ENCODE measurements at places on chromosomes 6 and 20. TPM values are rescaled to one million over a fixed set of nuclear protein-coding genes. Genes with fewer than 3 reads are reported as not detected.

COL21A1 gene
- polyA plus RNA-seq, result 0.54 TPM

FHL5 gene
- 0.22 TPM for polyA plus RNA-seq

ISM1 gene
- polyA plus RNA-seq, result 0.82 TPM

ARMC12 gene
- polyA plus RNA-seq, result 0.43 TPM

SLC26A8 gene
- polyA plus RNA-seq, result 0.03 TPM

GPR6 gene
- polyA plus RNA-seq, result not detected

PRND gene
- polyA plus RNA-seq, result not detected

NKAIN2 gene
- not detected for polyA plus RNA-seq

ZNF335 gene
- 4.1 TPM for polyA plus RNA-seq

RGS17 gene
- 0.06 TPM for polyA plus RNA-seq

PRSS35 gene
- 0.54 TPM for polyA plus RNA-seq

ANKRD60 gene
- not detected for polyA plus RNA-seq

SIRPB2 gene
- 1.5 TPM for polyA plus RNA-seq

MEI4 gene
- 0.42 TPM for polyA plus RNA-seq

VWA7 gene
- polyA plus RNA-seq, result 0.81 TPM

FBXO5 gene
- 1.9 TPM for polyA plus RNA-seq

CCN2 gene
- polyA plus RNA-seq, result 26.9 TPM

SLC22A3 gene
- polyA plus RNA-seq, result 23.5 TPM

CD93 gene
- polyA plus RNA-seq, result 1.5 TPM

HLA-DMB gene
- 2.8 TPM for polyA plus RNA-seq

CTCFL gene
- polyA plus RNA-seq, result 0.08 TPM

SLC25A27 gene
- 5.0 TPM for polyA plus RNA-seq

BEND6 gene
- polyA plus RNA-seq, result 0.03 TPM

PHF20 gene
- 5.1 TPM for polyA plus RNA-seq

C6orf15 gene
- not detected for polyA plus RNA-seq

PACRG gene
- polyA plus RNA-seq, result 3.8 TPM
